ENCODE measurements at places on chromosomes 1 and 21.

DNA sequence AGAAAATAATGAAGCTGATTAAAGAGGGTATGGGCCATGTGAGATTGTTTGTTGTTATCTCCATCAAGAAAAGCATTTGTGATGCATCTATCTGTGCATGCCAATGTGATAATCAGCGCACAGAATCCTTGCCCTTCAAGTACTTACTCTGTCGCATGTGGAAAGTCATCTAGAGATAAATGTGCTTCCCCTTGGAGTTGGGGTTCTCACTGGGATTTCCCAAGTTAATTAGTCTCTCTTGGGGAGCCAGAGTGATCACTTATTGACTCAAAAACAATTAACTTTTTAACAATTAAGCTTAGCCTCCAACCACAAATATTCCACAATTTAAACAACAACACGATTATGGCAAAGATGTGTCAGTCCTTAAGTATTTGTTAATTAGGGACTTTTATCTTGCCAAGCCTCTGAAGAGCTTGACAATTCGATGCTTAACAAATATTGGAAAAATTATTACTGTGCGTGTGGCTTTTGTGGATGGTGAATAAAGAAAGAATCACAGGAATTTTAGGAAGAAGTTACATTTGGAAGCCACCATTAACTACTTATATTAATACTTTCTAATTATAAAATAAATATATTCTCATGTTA lies 17.5 kb downstream of the RHOU start:
- no peak for DNase-seq

- peak; percentile 91 for DNase-seq
These were observed 3.8 kb downstream of the FBXO2 start for GRCh38 chr1:11650331-11650991.

- no peak for DNase-seq
These were observed 27.1 kb upstream of the VTCN1 start for GRCh38 chr1:117237726-117238381.

GRCh38 chr1:232937741-232938375 lies 12.6 kb upstream of the NTPCR start:
- no peak for DNase-seq

DNA sequence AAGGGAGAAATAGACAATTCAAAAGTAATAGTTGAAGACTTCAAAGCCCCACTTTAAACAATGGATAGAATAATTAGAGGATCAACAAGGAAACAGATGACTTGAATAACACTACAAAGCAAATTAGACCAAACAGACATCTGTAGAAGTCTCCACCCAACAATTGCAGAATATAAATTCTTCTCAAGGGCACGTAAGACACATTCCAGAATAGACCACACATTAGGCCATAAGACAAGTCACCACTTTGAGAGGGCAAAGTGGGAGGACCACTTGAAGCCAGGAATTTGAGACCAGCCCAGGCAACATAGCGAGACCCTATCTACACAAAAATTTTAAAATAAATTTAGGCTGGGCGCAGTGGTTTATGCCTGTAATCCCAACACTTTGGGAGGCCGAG lies 20.5 kb upstream of the RNF186 start:
- no peak for DNase-seq

DNA sequence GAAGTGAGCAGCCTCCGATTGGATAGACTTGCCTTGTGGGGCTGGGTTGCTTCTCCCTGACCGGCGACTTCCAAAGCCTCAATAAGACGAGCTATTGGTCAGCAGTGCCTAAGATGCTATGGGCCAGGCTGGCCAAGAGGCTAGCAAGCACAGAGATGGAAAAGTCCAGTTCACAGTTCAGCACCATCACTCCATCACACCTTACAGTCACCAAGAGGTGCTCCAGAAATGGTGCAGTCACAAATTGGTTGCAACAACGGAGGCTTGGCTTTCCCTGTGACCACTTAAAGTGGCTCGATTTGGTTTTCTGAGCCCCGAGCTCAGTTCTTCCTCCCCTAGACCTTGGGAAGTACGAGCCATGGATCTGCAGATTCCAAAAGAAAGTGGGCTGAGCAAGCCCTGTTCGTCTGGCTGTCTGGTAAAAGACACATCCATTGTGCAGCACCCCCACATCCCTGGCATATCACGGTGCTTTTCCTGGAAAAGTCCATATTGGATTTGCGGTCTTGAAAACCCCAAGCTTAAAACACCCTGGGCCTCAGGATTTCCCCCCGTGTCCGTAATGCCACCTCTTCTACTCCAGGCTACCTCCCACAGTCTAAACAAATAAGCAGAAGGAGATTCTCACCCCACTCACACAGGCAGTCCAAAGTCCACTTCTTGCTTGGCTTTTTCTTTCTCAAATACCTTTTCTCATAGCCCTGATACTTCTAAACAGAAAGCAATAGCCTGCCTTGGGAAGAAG lies 1.3 kb downstream of the SLAMF1 start:
- DNase-seq, result no peak

GRCh38 chr1:151369621-151370048 lies 2.9 kb downstream of the SELENBP1 start:
- DNase-seq, result no peak

DNA sequence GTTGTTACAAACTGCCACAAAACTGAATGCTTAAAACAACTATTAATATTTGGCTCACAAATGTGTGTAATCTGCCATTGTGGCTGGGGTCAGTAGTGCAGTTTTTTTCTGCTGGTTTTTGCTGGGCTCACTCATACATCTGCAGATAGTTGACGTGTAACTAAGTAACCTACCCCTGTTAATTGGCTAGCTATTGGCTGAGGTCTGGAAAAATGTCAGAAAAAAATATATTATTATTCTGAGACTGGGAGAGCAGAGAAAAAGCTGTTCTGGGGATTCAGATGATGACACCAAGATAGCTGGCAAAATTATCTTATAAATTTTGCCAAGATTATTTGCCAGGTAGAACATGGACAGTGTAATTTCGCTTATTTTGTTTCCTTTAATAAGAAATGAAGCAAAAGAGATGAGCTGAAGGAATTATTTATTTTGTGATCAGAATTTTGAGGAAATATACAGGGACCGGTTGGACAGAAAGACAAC lies 616.1 kb upstream of the ADAMTS5 start:
- DNase-seq, result no peak

- DNase-seq, result no peak
These were observed 48.2 kb downstream of the RPAP2 start for GRCh38 chr1:92346866-92347640.

- no peak for DNase-seq
These were observed 4.5 kb downstream of the PATJ start for GRCh38 chr1:61746813-61747212.

GRCh38 chr1:83882906-83883305 lies 116.0 kb downstream of the TTLL7 start:
- DNase-seq, result no peak

DNA sequence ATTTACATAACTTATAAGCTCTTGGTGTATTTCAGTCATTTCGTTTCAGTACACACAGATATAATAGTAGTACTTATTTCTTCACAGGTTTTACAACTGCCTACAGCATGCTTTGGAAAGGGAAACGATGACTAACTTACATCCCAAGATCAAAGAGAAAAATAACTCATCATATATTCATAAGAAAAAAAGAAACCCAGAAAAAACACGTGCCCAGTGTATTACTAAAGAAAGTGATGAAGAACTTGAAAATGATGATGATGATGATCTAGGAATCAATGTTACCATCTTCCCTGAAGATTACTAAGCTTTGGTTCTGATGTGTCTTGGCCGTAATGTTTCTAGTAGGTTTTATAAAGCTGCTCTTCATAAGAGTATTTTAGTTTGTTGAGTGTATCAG lies 30.9 kb downstream of the TYW3 start:
- no peak for DNase-seq

GRCh38 chr1:202133001-202133400 lies 10.3 kb downstream of the GPR37L1 start:
- DNase-seq, result peak; percentile 44

DNA sequence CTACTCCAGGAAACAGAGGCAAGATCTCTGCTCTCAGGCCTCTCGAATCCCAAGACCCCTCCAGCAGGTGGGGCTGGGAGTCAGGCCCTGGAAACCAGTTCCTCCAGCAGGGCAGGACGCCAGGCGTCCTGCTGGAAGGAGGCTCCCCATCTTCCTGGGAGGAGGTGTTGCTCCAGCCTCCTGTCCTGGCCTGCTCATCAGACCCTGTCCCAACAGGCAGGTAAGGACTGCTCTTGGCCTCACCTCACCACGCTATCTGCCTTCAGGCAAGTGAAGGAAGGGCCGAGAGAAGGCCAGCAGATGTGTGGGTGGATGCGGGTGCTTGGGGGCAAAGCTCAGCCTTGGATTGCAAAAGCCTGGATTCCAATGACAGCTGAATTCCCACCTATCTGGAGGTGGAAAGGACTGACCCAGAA lies 82.9 kb downstream of the SSBP3 start:
- peak; percentile 70 for DNase-seq

DNA sequence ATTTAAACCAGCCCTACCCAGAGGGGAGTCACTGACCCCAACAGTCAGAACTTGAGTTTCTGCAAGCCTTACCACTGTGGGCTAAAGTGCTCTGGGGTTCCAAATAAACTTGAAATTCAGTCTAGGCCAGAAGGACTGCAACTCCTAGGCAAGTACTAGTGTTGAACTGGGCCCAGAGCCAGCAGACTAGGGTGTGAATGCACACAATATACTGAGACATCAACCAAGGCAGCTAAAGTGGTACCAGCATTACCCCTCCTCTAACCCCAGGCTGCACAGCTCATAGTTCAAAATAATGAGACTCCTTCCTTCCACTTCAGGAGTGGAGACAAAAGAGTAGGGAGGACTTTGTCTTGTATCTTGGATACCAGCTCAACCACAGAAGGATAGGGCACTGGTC lies 18.9 kb upstream of the IL20 start:
- peak; percentile 54 for DNase-seq

DNA sequence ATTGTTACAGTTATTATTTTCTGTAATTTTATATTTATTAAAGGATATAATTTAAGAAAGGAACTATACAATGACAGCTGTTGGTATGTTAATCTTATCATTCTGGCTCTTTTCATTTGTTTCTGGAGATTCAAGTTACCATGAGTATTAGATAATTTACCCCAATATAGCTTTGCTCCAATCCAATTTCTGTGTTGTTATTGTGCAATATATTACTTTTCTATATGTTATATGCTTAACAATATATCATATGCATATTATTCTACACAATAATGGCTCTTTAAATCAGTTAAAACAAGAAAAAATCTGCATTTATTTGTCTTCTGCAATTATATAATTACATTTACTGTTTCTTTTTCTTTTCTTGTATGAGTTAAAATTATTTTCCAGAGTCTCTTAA lies 1650.9 kb downstream of the BRINP3 start:
- DNase-seq, result no peak

DNA sequence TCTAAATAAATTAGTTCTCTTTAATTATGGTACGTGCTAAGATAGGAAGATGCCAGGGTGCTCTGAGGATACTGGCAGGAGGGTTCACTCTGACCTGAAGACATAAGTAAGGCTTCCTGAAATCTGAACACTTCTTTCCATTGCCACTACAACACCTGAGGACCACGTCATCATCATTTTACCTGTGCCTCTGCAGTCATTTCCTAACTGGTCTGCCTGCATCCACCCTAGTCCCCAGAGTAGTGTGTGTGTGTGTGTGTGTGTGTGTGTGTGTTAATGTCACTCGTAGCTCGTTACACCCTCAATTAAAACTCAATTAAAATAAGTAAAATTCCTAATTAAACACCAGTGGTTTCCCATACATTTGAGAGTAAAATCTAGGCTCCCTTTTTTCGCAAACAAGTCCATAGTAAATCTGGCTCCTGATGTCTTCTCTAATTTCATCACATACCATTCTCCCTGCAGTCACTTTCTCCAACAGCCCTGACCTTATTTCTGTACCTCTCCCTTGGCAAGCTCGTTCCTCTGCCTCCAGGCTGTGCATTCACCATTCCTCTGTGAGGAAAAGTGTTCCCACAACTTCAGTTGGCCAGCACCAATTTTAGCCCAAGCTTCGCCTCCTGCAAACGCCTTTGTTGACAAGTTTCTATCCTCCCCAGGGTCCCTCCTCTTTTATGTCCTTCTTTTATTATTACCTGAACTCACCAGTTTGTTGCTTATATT lies 8.7 kb downstream of the IL12RB2 start:
- DNase-seq, result no peak

Data from stomach (tissue), 19 donors.